ENCODE measurements at places on chromosomes 12 and 14.

DNA sequence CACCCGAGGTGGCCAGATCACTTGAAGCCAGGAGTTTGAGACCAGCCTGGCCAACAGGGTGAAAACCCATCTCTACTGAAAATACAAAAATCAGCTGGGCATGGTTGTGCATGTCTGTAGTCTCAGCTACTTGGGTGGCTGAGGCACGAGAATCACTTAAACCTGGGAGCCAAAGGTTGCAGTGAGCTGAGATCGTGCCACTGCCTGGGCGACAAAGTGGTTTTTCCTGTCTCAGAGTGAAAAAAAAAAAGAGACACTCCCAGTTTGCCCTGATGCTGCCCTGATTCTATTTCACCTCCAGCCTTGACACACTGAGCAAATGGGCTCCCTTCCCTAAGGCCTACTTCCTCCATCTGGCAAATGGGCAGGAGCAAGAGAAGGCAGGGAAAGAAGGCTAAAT is 28.5 kb upstream of the PLEK2 start:
- DNase-seq, result no peak

GRCh38 chr12:128657378-128657777 is 166.4 kb downstream of the SLC15A4 start:
- no peak for DNase-seq

DNA sequence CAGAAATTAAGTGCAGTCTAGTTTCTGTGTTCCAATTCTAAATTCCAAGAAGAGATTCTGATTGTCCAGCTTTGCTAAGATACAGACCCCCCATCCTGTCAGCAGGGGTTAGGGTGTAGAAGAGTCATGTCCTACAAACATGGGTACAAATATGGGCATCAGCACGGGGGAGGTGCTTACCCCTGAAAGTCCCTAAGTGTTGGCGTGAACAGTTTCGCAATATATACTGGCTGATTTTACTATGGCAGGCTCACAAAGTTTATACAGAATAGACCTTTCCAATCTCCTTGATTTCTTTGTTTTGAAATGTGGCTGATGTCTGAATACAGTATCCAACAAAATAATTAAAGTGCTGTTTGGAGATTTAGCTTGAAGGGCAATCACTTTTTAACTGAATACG is 71.6 kb upstream of the PPM1H start:
- DNase-seq, result no peak

GRCh38 chr14:97850466-97850865 is 1053.3 kb downstream of the VRK1 start:
- no peak for DNase-seq

DNA sequence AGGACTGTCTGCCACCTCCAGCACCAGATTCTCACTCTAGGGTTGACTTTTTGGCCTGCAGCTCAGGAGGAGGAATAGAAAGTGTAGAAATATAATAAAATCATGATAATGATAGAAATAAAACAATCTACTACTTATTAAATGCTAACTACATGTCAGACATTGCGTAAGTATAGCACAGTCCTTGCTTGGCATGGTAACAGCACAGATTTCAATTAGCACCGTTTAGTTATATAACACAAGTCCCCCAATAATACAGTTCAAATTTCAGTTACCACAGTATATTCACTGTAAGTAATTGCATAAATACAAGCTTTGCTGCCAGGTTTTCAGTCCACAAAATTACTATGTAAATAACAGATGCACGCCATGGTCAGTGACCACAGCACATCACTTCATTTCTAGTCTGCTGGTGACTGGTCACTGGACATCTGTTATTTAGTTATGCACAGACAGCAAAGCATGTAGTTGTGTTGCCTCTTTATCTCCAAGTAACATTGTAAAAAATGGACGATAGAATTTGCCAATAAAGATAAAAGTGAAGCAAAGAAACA is 6.5 kb upstream of the GLT8D2 start:
- no peak for DNase-seq

DNA sequence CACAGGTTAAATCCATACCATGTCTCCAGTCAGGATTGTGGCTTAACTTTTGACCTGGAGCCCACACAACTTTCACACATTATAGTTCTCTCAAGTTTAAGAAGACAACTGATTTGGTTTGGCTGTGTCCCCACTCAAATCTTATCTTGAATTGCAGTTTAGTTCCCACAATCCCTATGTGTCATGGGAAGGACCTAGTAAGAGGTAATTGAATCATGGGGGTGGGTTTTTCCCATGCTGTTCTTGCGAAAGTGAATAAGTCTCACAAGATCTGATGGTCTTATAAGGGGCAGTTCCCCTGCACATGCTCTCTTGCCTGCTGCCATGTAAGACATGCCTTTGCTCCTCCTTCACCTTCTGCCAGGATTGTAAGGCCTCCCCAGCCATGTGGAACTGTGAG is 38.2 kb upstream of the PARP11 start:
- DNase-seq, result no peak

DNA sequence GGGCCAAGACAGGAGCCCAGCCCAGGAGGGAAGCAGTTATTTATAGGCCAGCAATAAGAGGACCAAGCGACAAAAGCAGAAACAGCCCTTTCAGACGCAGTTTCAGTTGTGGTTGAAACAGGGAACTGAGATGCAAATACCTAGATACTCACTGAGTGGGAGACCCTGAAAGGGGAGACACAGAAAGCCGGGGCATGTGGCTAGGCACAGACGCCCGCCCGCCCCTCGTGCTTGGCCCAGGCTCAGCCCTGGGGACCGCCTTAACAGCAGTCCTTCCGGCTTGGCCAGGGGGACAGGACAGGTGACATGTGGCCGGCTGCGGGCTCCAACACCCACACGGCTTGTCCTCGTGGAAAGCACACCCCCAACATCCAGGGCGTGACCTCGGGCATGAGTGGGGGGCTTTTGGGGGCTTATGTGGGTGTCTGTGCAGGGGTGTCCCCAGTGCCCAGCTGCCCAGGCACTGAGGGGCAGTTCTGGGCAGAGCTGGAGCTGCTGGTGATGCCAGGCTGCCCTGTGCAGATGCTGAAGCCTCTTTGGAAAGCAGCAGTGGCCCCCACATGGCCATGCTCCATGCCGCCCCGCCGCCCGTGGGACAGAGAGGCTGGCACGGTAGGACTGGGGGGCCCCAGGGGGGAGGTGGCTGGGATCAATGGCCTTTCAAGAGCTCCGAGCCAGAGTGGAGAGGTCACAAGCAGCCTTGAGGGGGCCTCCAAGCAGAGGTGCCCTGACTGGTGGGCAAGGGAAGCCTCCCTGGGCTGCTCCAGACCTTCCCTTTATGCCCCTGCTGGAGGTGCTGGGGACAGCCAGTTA is 2.1 kb downstream of the PLD4 start:
- no peak for DNase-seq

GRCh38 chr12:90036637-90037036 is 328.0 kb upstream of the ATP2B1 start:
- no peak for DNase-seq

DNA sequence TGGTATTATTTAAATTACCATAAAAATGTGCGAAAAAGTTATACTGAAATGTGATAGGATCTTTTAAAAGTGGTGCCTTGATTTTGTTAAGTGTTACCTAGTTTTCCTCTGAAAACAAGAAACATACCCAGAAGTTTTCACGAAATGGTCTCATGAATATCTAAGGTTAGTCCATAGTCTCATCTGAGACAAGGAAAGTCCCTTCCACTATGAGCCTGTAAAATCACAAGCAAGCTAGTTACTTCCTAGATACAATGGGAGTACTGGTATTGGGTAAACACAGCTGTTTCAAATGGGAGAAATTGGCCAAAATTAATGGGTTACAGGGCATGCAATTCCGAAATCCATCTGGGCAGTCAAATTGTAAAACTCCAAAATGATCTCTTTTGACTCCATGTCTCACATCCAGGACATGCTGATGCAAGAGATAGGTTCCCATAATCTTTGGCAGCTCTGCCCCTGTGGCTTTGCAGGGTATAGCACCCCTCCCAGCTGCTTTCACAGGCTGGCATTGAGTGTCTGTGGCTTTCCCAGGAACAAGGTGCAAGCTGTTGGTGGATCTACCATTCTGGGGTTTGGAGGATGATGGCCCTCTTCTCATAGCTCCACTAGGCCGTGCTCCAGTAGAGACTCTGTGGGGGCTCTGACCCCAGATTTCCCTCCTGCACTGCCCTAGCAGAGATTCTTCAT is 271.4 kb downstream of the NAV3 start:
- no peak for DNase-seq

- DNase-seq, result peak; percentile 60
Observed at GRCh38 chr12:114835031-114835430, 151.1 kb upstream of the TBX3 start.

DNA sequence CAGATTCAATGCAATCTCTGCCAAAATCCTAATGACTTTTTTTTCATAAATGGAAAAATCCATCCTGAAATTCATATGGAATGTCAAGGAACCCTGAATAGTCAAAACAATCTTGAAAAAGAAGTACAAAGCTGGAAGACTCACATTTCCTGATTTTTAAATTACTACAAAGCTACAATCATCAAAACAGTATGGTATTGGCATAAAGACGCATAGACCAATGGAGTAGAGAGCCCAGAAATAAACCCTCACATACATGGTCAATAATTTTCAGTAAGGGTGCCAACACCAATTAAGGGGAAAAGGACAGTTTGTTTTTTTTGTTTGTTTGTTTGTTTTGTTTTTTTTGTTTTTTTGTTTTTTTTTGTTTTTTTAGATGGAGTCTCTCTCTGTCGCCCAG is 4.6 kb upstream of the RD3L start:
- DNase-seq, result no peak

DNA sequence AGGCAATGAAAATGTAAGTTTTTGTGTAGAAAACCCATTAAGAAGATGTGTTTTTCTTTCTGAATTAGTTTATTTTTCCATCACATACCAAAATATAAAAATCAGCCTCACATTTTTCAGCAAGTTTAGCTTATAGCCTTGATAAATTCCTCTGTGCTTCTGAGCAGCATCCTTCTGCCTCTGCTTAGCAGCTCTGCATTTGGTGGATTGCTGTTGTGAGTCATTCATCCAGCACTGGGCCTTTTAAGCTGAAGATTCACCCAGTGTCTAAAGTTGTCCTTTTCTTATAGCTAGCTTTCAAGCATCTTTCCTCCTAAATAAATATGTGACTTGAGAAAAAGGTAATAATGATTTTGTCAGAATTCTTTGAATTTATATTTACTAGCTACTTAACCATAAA is 206.1 kb downstream of the PCNX1 start:
- no peak for DNase-seq

- no peak for DNase-seq
Observed at GRCh38 chr14:101055776-101056374, 152.4 kb upstream of the RTL1 start.

GRCh38 chr14:30159374-30159773 is 231.7 kb upstream of the PRKD1 start:
- DNase-seq, result no peak

- DNase-seq, result no peak
Observed at GRCh38 chr14:104441275-104442106, 138.1 kb upstream of the C14orf180 start.

- DNase-seq, result no peak
Observed at GRCh38 chr14:68416171-68416570, 376.7 kb downstream of the ZFP36L1 start.

- no peak for DNase-seq
Observed at GRCh38 chr14:27098451-27098850, 500.6 kb upstream of the NOVA1 start.

Data from astrocyte of the cerebellum (primary cell).